ENCODE measurements at places on chromosomes 6 and 20.

DNA sequence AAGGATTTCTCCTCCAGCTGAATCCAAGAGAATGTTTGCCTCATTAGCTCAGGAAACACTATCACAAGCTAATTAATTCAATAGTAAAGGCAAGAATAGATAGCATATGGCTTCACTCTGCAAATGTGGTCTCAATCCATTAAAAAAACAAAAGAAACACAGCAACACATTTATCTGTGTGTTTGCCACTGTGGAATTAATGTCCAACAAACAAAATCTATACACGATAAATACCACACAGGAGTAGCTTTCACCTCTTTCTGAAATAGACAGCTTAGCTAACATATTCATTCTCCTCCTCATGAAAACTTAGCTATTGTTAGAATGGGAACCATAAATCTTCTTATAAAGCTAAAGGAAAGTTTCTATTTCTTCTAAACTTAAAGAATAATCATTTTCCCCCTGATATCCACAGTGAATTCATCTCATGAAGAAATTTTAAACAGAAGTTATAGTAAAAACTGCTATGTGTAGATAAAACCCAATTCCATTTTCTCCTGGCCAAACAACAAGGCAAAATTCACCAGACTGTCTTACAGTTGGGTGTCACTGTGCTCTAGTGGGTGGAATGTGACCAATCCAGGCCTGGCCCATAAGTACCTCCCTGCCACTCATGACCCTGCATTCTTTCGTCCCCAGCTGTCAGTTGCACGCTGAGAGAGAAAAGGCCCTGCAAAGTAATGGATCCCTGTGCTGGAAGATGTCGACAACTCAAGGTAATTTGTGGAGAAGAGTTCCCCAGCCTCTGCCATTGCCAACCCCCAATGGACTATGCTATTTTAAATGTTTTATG lies 92.9 kb upstream of the NRSN1 start:
- DNase-seq = no peak

DNA sequence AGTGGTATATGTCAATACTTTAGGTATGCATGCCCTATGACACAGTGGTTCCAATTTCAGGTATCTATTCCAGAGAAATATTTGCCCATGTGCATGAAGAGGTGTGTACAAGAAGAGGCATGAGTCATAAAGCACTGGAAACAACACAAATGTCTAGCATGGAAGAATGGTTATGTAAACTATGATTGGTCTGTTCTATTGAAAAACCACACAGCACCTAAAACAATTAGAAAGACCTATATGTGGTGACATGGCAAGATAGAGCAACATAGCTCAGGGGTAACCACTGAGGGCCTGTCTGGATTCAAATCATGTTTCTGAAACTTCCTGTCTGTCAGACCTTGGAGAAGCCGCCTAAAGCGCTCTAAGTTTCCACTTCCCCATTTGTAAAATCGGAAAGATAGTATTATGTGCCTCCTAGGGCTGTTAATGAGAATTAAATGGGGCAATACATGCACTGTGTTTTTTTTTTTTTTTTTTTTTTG lies 76.0 kb upstream of the SHLD1 start:
- DNase-seq = peak; percentile 25

DNA sequence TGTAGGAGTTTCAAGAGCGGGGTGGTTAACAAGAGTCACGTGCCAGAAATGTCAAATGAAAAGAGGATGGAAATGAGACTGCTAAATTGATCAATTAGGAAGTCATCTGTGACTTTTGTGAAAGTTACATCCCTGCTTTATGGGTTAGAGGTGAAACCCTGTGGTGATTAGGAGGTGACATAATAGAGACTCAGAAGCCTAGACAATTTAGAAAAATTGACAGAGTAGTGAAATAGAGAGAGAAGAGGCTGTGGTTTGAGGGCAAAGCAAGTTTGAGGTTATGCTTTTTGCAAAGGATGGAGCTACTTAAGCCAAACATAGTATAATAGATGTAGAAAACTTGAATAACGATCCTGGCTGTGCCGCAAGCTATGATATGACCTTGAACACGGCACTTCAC lies 71.8 kb downstream of the IMPG1 start:
- no peak for DNase-seq

DNA sequence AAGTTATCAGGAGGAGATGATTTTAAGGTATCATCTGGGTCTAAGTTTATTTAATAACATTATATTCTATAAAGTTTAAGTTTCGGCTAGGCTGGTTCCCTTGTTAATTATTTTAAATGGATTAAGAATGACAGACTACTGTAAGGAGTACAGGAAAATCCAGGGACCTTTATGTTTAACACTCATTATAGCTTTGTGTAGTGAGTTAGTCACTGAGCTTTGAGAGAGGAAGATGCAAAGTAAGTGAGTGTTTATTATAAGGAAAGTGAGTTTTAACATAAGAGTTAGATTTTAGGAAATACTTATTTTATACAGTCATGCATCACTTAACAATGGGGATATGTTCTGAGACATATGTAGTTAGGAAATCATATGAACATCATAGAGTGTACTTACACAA lies 485.5 kb downstream of the MMUT start:
- DNase-seq = no peak

GRCh38 chr20:10806539-10806938 lies 132.7 kb upstream of the JAG1 start:
- no peak for DNase-seq

GRCh38 chr20:32457479-32457986 lies 99.4 kb downstream of the ASXL1 start:
- no peak for DNase-seq

GRCh38 chr6:56652231-56652630 lies 9.5 kb upstream of the DST start:
- no peak for DNase-seq

DNA sequence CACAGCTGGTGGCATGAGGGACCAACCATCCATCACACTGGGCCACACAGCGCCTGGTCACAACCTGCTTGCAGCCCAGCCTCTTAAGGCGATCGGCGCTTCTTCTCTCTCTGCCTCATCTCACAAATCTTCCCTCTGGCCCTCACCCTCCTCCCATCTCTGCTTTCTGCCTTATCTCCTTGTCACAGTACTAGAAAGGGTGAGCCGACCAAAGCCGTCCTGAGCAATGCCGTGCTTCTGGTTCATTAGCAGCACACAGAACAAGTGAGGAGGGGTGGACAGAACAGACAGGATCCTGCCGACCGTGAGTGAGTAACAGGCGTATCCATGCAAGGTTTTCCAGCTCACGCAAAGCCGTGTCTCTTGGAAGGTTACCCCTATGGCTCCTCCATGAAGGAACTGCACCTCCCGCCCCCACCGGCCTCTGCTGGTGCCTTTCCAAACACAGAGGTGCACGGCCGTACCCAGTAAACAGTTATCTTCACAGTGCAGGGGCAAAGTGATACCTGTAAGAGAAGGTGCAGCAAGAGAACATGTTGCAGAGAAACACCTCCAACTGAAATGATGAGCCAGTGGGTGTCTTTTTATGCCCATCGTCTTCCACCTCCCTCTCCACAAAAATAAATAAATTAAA lies 331.7 kb downstream of the FARS2 start:
- DNase-seq = no peak

GRCh38 chr6:122740091-122740490 lies 39.4 kb upstream of the FABP7 start:
- DNase-seq = no peak

GRCh38 chr6:42138190-42138589 lies 4.2 kb downstream of the C6orf132 start:
- DNase-seq = no peak

GRCh38 chr20:44800391-44801046 lies 9.8 kb downstream of the RIMS4 start:
- DNase-seq = no peak

- no peak for DNase-seq
These were observed 84.7 kb upstream of the MC3R start for GRCh38 chr20:56163806-56164205.

GRCh38 chr6:4638641-4639040 lies 137.6 kb upstream of the CDYL start:
- DNase-seq = no peak

DNA sequence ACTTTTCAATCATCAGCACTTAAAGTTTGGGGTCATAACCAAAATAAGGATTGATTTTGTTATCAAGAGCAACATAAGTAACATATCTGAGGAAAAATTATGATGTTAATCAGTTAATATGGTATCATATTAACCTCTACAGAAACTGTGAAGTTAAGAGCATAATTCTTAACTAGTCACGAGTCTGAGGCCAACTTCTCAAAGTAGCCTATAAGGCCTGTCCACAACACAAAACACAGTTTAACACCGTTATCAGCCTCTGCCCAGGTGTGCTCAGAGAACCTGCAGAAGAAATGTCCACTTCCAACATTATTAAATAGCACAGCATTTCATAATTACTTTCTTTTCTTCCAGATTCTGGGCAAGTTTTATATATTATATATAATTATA lies 1.1 kb downstream of the STX7 start:
- DNase-seq = no peak

DNA sequence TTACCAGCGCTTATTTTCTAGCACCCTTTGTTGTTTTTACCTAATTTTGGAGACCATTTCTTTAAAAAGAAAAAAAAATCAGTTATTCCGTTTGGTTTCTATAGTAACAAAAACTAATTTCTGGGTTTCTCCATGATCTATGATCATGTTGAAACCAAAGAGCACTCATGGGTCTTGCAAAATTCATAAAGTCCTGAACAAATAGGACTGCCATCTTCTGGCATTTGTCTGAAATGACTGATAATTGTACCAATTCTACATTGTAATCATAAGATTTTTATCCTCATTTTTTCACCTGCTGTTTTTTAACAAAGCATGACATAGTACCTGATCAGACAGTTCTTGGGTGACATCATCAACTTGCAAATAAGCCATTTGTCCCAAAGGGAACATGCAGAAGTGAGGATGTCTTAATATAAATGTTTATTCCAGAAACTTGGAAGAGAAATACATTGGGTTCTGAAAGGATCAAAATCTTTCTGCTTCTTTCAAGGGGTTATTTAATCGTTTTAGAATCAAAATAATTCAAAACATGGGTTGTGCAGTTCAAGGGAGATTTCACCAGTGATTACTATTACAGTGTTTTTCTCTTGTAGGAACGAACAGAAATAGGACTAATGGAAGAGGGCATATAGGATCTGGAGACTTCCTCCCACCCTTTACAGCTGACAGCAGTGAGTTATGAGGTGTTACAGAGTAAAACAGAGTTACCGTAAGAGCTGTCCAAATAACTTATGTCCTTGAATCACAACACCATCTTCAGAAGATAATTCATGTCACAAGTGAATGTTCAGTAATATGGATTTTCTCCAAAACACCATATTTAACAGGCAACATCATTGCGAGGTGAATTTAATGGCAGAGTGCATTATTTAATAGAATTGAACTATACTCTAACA lies 87.1 kb upstream of the GJE1 start:
- DNase-seq = no peak

DNA sequence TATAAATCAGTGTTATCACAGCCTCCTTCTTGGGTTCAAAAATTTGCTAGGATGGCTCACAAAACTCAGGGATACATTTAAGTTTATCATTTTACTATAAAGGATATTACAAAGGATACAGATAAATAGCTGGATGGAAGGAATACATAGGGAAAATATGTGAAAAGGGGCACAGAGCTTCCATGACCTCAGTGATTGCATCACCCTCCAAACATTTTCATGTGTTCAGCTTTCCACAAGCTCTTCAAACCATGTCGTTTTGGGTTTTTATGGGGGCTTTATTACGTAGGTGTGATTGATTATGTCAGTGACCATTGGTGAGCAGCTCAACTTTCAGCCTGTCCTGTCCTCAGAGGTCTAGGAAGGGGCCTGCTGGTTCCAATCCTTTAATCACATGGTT lies 68.0 kb downstream of the CYB5R4 start:
- DNase-seq = no peak

GRCh38 chr6:14118091-14118439 lies 493 bp downstream of the CD83 start:
- DNase-seq = no peak

DNA sequence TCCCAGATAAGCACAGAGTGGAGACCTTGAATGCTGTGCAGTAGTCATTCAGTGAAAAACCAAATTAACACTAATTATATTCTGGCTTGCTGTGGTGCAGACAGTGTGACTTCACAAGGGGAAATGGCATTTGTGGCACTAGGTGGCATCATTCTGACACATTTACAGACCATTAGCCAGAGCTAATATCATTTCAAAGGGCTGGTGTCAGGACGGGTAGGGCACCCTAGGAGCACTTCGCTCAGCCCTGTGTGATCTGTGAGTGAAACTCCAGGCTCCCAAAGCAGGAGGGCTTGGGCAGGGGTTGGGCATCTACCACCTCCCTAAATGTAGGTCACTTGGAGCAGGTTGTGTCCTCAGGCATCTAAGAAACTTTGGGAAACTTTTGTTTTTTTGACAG lies 555.8 kb downstream of the PKHD1 start:
- DNase-seq = no peak

DNA sequence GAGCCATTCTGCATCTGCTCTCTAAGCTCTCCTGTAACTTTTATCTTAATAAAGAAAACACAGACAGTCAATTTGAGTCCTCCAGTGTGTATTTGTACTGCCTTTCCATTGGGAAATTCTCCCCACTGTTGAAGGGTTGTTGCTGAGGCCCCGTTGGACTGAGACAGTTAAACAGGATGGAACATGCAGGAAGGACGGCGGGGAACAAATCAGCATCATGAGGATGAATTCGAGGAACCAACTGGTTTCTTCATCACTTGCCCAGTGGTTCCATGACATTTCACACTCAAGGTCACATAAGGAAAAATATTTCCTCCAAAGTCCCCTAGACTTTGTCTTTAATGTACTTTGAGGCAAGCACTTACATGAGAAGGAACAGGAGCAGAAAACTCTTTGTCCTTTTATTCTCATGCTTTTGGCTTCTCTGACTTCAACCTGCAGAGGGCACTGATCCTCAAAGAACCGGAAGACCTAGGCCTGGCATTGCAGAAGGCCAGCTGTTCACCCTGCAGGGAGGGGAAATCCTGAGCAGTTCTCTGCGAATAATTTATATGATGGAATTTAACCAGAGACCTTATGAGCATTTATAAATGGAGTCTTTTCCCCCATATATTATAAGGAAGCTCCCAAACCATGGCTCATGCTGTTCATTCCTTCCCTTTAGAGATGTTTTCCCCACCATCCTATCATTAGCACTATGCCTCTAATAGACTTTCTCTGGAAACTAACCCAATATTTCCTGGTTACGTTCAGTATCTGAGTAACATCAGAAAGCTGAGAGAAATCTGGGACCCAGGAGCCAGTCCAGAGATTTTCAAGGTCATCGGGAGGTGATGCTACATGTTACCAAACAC lies 55.2 kb upstream of the ADGRF1 start:
- DNase-seq = peak; percentile 30

DNA sequence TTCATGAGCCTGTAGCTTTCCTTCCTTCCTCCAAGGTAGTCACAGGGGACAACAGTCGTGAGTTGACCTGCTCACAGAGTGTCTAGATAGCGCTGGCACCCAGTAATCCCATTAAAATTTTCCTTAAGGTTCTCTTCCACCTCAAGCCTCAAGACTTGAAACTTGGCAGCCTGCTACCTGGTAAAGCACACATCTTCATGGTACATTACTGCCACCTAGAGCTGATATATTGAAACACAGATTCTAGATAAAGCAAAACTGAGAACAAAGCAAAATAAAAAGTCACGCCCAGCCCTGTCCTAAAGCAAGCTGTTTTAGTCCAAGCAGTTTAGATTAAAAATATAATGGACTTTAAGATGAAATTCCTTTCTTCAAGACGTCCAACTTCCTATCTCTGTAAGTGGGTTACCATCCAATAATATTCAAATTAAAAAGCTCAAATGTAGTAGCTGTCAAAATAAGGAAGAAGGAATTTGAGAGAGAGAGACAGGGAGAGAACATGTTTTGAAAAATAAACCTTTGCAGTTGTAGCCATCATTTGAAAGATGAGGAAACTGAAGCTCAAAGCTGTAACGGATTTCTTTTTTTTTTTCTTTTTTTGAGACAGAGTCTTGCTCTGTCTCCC lies 50.7 kb upstream of the CD83 start:
- peak; percentile 70 for DNase-seq

- DNase-seq = no peak
These were observed 17.5 kb upstream of the ANKRD60 start for GRCh38 chr20:58245931-58246330.

Data from CD4-positive, alpha-beta T cell treated with Interleukin-17A for 1 hour (primary cell).